ENCODE measurements at places on chromosomes 7 and 10. TPM values are rescaled to one million over a fixed set of nuclear protein-coding genes. Genes with fewer than 3 reads are reported as not detected.

RPEL1 gene
- 0.20 TPM for polyA plus RNA-seq

GNG11 gene
- 57.7 TPM for polyA plus RNA-seq

HGF gene
- 2.5 TPM for polyA plus RNA-seq

DNA sequence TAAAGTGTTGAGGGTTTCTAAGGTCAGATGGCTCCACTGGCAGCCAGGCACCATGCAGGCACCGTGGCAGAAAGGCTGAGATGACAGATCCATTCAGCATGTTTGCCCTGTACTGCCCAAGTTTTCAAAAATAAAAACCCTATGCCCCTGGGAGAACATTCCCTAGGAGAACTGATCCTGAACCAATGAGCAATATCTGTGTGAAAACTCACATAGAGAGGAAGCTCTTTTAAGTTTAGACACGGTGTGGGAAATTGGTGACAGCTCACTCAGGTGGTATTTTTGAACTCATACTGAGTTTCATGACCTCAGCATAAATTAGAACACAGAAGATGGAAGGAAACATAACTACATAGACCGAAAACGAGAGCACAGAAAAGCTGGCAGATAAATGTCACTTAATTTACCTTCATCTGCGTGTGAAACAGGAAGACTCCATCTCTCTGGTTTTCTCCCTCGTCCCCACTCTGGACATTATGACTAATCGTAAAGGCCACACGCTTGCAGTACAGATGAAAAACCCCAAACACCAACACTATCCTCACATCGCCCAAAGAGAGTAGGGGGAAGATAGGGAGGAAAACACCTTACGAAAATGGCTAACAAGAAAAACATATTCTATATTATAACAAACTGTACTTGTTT lies 127.8 kb downstream of the ICA1 start:
- DNase-seq, result no peak

DNA sequence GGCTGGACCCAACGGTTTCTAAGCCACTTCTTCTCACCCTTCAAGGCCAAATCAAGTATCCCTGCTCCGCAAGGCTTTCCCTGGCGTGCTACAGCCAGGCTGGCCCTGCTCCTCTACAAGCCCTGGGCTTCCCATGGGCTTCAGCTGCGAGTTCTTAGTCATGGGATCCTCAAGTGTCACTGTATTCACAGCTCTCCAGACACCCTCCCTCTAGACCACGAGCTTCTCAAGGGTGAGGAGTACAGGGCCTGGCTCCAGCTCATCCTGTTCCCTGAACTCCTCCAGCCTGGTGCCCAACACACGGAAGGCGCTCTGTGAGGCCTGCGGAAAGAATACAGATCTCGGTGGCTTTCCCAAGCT lies 38.8 kb downstream of the FAM53B start:
- DNase-seq, result no peak

All from left renal pelvis (tissue), 4 donors.